K562 (cell line): ENCODE measurements at places on chromosomes 11 and 22. TPM values are rescaled to one million over a fixed set of nuclear protein-coding genes. Genes with fewer than 3 reads are reported as not detected.

FOLR1 gene
- total RNA-seq = 0.49 and 0.92 TPM in 2 replicates

HPS5 gene
- 15.8 and 19.2 TPM in 2 replicates for total RNA-seq

DNA sequence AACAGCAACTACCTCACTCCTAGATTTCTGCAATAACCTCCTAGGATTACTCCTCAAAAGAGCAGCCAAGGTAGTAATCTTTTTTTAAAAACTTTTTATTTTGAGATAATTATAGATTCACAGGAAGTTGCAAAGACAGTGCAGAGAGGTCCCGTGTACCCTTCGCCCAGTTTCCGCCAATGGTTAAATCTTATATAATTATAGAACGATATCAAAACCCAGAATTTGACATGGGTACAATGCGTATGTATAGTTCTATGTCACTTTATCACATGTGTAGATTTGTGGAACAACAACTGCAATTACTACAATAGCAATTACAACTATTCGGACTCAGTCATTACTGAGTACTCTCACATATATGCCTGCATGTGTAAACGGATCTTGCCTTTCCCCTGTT, 94.8 kb upstream of the APOA1 start:
- DNase-seq = no peak

DNA sequence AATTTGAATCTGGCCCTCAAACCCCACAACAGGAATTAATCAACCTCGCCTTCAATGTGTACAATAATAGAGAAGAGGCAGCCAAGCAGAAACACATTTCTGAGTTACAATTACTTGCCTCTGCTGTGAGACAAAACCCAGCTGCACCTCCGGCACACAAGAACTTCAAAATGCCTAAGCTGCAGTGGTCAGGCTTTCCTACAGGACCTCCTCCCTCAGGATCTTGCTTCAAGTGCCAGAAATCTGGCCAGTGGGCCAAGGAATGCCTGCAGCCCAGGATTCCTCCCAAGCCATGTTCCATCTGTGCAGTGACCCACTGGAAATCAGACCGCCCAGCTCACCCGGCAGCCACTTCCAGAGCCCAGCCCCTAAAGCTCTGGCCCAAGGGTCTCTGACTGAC, 3.4 kb upstream of the NDUFC2 start:
- DNase-seq = no peak

- DNase-seq = no peak
Measured at GRCh38 chr22:46229701-46230100, 20.4 kb downstream of the CDPF1 start.

- no peak for DNase-seq
Measured at GRCh38 chr11:1906611-1907423, 12.7 kb upstream of the TNNT3 start.

- DNase-seq = no peak
Measured at GRCh38 chr11:99268886-99269285, 248.1 kb downstream of the CNTN5 start.

- no peak for DNase-seq
Measured at GRCh38 chr11:19519912-19520641, 192.6 kb upstream of the NAV2 start.

GRCh38 chr22:35323305-35323704, 23.6 kb downstream of the TOM1 start:
- DNase-seq = no peak

- DNase-seq = no peak
Measured at GRCh38 chr11:81966340-81966739, 767.3 kb downstream of the FAM181B start.

GRCh38 chr11:86784241-86784681, 16.1 kb upstream of the PRSS23 start:
- no peak for DNase-seq

DNA sequence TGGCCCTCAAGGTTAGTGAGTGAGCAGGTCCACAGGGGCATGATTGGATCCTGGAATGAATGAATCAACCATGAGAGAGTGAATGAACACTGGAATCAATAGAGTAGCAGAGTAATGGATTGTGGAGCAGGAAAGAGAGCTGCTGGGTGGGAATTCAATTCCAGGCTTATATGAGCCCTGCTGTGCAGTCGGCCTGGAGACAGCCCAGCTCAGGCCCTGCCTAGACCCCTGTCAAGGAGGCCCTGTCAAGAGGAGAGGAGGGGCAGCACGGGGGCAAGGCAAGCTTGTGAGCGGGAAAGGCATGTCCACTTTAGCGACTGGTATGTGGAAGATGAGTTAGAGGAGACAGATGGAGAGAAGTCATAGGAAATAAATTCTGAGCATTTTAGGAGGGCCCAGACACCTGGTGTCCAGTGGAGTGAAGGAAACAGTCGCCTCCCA, 1.3 kb upstream of the FOLR1 start:
- no peak for DNase-seq
